ENCODE measurements at places on chromosomes 1 and 21. TPM values are rescaled to one million over a fixed set of nuclear protein-coding genes. Genes with fewer than 3 reads are reported as not detected.

Gene AGMAT
- 7.8 TPM for total RNA-seq

Gene PCP4
- total RNA-seq: not detected

Gene DNAH14
- total RNA-seq: 16.2 TPM

Gene CLIC6
- 0.09 TPM for total RNA-seq

Gene FCGR3A
- not detected for total RNA-seq

Gene G0S2
- total RNA-seq: 3.5 TPM

Gene S100A14
- total RNA-seq: 0.46 TPM

Gene PLA2G2A
- total RNA-seq: not detected

Gene OR2M3
- not detected for total RNA-seq

Gene ALG14
- total RNA-seq: 8.5 TPM

Gene AK4
- 34.6 TPM for total RNA-seq

Gene PCSK9
- 2.3 TPM for total RNA-seq

Gene AK5
- 6.8 TPM for total RNA-seq

Gene AKR7A3
- 0.16 TPM for total RNA-seq

Gene CATSPERE
- 0.02 TPM for total RNA-seq

Gene GSTM5
- not detected for total RNA-seq

Gene MRPL24
- 201 TPM for total RNA-seq

Gene CACNA1S
- not detected for total RNA-seq

Gene CLCNKB
- total RNA-seq: 0.06 TPM

Gene RHOU
- total RNA-seq: 17.2 TPM

Gene LAPTM5
- 0.22 TPM for total RNA-seq

Gene SPATA21
- 0.04 TPM for total RNA-seq

Gene RAB7B
- 0.56 TPM for total RNA-seq

Gene E2F2
- total RNA-seq: 2.9 TPM

Gene C4BPA
- total RNA-seq: 0.67 TPM

Gene RNPEP
- 86.5 TPM for total RNA-seq

Gene SYT14
- total RNA-seq: 0.06 TPM

Gene GBP6
- not detected for total RNA-seq

Gene KIAA1614
- 1.2 TPM for total RNA-seq

Gene OLFML2B
- 0.33 TPM for total RNA-seq

Gene LENEP
- not detected for total RNA-seq

Gene ADORA3
- total RNA-seq: not detected

Gene TNFRSF4
- not detected for total RNA-seq

Gene FCRL6
- not detected for total RNA-seq

Gene PCBP3
- 1.1 TPM for total RNA-seq

Gene LCE6A
- not detected for total RNA-seq

Gene ST3GAL3
- total RNA-seq: 2.3 TPM

Gene GBP3
- 0.97 TPM for total RNA-seq

Gene SLC22A15
- total RNA-seq: 0.91 TPM

Gene LCE2B
- not detected for total RNA-seq

Gene CHML
- 8.5 TPM for total RNA-seq

Gene ERMAP
- 3.8 TPM for total RNA-seq

Gene MIB2
- total RNA-seq: 16.1 TPM

Gene LRRN2
- total RNA-seq: 9.6 TPM

Gene ACTL8
- 1.7 TPM for total RNA-seq

Gene GPR89B
- total RNA-seq: 4.8 TPM

Gene ATP6V1G3
- total RNA-seq: not detected

Gene NBPF12
- 6.4 TPM for total RNA-seq

Gene TMEM59
- 109 TPM for total RNA-seq
